ENCODE measurements at places on chromosomes 1 and 21. TPM values are rescaled to one million over a fixed set of nuclear protein-coding genes. Genes with fewer than 3 reads are reported as not detected.

The LGALS8 gene
- 54.8 TPM for total RNA-seq

The ADCY10 gene
- not detected for total RNA-seq

The LCE3E gene
- not detected for total RNA-seq

The DCST1 gene
- not detected for total RNA-seq

The NBPF4 gene
- total RNA-seq: under 0.01 TPM

The TRIM67 gene
- total RNA-seq: not detected

The GUCA2A gene
- not detected for total RNA-seq

The RBP7 gene
- 0.43 TPM for total RNA-seq

The ACTL8 gene
- total RNA-seq: not detected

DNA sequence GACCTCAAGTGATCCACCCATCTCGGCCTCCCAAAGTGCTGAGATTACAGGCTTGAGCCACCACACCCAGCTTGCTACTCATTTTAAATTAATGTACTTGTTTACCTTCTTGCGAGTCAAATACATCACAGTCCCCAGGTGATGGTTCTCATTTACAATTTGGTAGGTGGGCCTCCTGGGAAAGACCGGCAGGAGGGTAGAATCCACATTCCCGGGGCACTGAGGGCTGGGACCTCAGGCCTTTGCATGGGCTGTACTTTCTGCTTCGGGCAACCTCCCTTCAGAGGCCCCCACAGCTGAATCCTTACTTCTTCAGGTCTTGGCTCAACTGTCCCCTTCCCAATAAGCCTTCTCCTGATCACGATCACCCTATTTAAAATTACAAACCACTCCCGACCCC, 165.5 kb downstream of the KAZN start:
- no peak for DNase-seq

DNA sequence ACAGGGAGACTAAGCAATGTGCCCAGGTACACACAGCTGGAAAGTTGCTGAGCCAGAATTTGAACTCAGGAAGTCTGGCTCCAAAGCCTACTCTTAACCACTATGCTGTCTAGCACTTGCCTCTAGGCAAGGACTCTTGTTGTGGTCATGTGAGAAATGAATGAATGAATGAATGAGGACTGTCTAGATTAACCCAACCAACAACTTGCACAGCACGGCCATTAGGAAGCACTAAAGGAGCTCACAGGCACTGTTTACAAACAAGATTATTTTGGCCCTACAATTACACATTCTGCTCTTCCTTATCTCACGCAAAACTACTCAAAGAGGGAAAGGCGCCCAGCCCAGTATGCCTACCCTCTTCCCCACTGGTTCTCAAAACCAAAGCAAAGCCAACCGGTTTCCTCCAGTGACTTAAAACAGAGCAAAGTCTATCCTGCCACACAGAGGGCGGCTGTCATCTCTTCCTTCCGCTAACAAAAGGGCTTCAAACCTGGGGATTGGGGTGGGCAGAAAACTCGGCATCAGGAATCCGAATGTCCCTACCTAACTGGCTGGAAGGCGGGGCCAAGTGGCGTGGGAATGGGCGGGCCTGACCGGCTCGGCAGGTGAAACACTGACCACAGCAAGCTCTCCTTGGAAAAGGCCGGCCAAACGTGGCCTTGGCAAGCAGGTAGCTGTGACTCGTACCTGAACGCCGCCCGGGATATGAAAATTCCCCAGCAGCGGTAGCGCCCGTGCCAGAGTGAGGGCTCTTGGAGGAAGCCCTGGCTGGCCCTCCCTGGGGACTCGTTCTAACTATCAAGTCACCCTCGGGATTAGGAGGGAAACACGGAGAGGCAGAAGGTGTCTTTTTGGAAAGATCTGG, 948 bp downstream of the STK40 start:
- DNase-seq: peak; percentile 36

GRCh38 chr1:212479188-212479587, 46.5 kb downstream of the NENF start:
- DNase-seq: no peak

DNA sequence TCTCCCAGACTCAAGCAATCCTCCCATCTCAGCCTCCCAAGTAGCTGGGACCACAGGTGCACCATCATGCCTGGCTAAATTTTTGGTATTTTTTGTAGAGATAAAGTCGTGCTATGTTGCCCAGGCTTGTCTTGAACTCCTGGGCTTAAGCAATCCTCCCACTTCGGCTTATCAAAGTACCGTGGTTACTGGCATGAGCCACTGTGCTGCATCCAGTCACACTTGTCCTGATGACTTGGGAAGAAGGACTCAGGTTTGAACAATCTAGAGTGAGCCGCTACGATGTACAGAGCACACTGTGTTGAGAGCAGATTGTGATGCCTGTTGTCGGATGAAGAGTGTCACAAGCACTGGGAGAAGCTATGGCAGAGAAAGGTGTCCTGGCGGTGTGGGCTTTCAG, 27.2 kb downstream of the RNF187 start:
- DNase-seq: no peak

DNA sequence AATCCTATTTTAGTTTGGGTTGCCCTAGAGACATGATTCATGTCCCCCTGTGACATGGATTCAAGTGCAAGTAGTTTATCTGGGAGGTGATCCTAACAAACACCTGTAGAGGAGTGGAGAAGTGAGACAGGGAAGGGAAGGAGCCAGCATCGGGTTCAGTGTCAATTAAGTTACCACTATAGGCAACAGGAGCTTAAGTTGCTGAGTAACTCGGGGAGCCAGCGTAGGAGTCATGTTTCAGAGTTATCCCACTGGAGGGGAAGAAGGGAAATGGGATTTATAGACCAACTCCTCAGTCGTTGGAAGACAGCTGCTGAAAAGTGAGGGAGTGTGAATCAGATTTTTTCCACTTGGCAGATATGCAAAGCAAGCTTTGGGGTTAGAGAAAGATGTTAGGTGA, 54.9 kb downstream of the SLC30A7 start:
- peak; percentile 52 for DNase-seq

GRCh38 chr1:182211386-182211785, 149.9 kb upstream of the ZNF648 start:
- DNase-seq: no peak

GRCh38 chr1:53413175-53414001, 45.8 kb upstream of the DMRTB1 start:
- peak; percentile 64 for DNase-seq

DNA sequence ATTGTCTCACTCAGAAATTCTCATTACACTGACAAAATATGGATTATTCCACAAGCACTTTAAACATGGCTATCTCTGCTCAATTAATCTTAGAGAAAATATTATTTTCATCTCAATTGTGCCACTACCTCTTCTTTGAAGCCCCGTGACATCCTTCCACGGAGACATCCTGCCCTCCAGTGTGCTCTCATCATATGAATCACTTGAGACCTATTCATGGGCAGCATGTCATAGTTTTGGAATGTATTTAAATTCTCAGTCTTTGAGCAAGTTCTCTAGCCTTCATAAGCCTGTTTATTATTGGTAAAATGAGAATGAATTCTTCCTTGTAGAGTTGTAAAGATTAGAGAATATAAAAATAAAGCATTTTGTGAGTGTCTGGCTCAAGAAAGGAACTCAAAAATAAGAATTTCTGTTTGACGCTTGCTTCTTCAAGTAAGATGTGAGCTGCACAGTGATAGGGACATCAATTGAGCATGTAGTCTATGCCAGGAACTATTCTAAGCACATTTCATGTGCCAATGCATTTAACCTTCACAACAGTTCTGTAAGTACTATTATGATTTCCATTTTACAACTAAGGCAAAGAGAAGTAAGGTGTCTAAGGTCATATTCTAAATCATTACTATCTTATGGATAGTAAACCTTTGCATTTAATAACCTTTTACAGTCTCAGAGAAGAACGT, 557.4 kb upstream of the ZRANB2 start:
- DNase-seq: peak; percentile 47

DNA sequence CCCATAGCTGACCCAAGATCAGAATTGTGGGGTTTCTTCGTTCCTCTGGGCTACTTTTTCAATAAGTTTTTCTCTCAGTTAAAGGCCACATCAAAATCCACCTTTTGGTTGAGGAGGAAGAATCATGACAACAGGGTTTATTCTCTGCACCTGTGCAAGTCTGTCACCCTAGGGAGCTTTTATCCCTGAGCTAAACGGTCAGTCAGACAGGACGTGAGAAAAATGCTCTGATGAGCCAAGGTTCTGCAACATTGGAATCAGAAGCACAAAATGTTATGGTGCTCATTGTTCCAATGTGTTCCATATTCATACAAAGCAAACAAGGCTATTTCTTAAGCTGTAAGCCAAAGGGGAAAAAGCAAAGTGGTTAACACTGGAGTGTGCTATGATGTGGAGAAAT, 7.4 kb upstream of the ERICH3 start:
- no peak for DNase-seq

- DNase-seq: peak; percentile 19
These were observed 299.6 kb downstream of the LMX1A start for GRCh38 chr1:165056914-165057313.

- DNase-seq: peak; percentile 26
These were observed 124.6 kb upstream of the KRTAP19-8 start for GRCh38 chr21:31162827-31163226.

GRCh38 chr1:203901581-203901980, 40.2 kb downstream of the SNRPE start:
- DNase-seq: no peak

DNA sequence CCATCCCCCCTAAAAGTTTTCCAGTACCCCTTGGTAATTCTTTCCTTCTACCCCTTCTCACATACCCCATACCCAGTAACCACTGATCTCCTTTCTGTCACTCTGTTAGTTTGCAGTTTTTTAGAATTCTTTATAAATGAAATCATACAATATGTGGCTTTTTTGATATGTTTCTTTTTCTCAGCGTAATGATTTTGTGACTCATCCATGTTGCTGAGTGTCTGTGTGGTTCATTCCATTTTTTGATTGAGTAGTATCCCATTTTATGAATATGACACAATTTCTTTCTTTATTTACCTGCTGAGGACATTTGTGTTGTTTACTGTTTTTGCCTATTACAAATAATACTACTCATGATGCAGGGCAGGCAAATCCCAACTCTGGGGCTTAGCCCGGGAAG, 1605.3 kb downstream of the BRINP3 start:
- DNase-seq: no peak

GRCh38 chr1:182397653-182398393, 2.6 kb downstream of the TEDDM1 start:
- no peak for DNase-seq

Measured in fibroblast of villous mesenchyme (primary cell).